Ascending aorta (tissue), 2 donors: ENCODE measurements at places on chromosomes 5 and 9.

DNA sequence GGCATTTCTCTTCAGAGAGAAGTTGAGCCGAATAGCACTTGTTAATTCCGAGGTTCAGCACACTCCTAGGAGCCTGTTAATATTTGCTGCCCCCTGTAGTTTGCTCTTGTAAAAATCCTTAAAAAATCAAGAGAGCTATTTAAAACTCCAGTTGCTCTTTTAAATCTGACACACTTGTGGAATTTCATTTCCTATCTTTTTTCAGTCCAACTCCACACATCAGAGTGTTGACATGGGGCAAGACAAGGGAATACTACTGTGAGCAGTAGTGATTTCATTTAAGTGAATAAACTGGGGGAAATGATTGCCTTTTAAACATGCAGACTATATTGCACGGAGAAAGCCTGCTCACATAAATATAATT, 1096.3 kb upstream of the DMAC1 start:
- no peak overlapping the region for H3K27ac ChIP-seq
- no peaks in the 10 kb centered on the region for H3K36me3 ChIP-seq
- no peak for DNase-seq

GRCh38 chr5:34639852-34640626, 16.1 kb upstream of the RAI14 start:
- no peak overlapping the region for H3K4me3 ChIP-seq
- no peak overlapping the region for H3K27ac ChIP-seq
- DNase-seq, result no peak
- no peaks in the 10 kb centered on the region for H3K4me1 ChIP-seq

DNA sequence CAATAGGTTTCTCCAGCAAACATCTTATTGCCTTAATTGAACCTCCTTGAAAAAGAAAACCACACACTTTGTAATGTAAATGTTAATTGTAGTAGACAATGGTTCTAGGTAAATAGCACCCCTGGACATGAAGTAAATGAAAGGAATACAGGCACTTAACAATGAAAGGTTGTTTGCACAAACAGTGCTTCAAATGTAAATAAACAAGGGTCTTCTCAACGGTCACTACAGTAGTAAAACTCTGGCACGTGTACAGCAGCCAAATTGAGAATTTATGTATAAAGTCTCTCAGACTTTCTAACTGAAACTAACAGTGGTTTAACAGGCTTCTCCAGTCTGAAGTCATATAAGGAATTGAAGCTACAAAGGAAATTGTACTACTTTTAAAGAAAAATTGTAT, 218.3 kb downstream of the MEF2C start:
- peaks cover 7% of the 10 kb centered on the region for H3K4me1 ChIP-seq
- no peaks in the 10 kb centered on the region for H3K36me3 ChIP-seq
- peaks cover 23% of the 10 kb centered on the region for H3K27me3 ChIP-seq
- H3K4me3 ChIP-seq, result no peak overlapping the region
- DNase-seq, result no peak

GRCh38 chr9:93188426-93189368, 4.8 kb downstream of the WNK2 start:
- no peaks in the 10 kb centered on the region for H3K36me3 ChIP-seq
- peaks cover 3% of the 10 kb centered on the region for H3K4me1 ChIP-seq
- H3K27me3 ChIP-seq, result no peaks in the 10 kb centered on the region
- DNase-seq, result no peak
- no peak overlapping the region for H3K27ac ChIP-seq

DNA sequence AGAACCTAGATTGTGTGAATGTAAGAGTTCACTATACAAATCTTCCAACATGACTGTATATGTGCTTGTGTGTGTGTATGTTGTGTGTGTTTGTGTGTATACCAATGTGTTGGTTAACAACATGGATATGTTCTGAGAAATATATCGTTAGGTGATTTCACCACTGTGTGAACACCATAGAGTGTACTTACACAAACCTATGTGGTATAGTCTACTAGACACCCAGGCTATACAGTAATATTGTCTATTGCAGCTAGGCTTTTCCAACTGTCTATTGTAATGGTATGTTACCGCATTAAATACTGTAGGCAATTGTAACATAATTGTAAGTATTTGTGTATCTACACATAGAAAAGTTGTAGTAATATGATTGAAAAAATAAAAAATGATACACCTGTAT, 959.2 kb upstream of the SEMA6A start:
- no peak for DNase-seq
- no peak overlapping the region for H3K4me3 ChIP-seq
- no peaks in the 10 kb centered on the region for H3K4me1 ChIP-seq
- H3K27me3 ChIP-seq, result no peaks in the 10 kb centered on the region
- no peak overlapping the region for H3K27ac ChIP-seq

DNA sequence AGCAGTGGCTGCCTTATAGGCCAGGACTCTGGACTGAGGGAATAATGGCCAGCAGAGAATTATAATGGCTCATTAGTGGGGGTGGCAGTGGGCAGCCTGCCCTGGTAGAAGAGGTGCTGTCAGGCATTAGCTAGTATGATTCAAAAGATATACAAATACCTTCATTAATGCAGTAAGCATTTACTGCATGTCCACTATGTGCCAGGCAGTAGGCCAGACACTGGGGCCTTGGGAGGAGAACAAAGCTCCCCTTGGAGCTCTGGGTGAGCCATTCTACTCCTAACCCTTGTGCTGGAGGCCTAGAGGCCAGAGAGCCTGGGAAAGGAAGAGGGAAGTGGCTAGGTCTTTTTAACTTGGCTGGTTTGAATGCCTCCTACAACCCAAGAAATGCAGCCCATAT, 2.0 kb upstream of the GARNL3 start:
- H3K4me3 ChIP-seq, result no peak overlapping the region
- DNase-seq, result no peak
- H3K27ac ChIP-seq, result peak overlapping the region; percentile 56
- H3K36me3 ChIP-seq, result no peaks in the 10 kb centered on the region
